CD4-positive, alpha-beta T cell treated with Interleukin-1 beta for 1 hour (primary cell): ENCODE measurements at places on chromosomes 13 and 19.
A peak's percentile ranks its signal among the peaks of the same experiment; 100 is the strongest.

DNA sequence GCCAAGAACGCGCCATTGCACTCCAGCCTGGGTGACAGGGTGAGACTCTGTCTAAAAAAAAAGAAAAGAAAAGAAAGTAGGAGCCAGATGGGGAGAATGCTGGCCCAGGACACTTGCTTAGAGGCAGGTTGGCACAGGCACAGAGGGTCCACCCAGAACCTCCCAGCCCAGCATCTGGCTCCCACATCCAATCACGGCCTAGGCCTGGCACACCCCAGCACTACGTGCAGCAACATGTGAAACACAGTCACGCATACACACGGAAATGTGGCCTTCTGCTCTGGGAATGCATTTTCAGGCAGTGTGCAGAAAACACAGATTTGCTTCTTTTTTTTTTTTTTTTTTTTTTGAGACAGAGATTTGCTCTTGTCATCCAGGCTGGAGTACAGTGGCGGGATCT lies 20.9 kb upstream of the FOSB start:
- DNase-seq, result no peak

DNA sequence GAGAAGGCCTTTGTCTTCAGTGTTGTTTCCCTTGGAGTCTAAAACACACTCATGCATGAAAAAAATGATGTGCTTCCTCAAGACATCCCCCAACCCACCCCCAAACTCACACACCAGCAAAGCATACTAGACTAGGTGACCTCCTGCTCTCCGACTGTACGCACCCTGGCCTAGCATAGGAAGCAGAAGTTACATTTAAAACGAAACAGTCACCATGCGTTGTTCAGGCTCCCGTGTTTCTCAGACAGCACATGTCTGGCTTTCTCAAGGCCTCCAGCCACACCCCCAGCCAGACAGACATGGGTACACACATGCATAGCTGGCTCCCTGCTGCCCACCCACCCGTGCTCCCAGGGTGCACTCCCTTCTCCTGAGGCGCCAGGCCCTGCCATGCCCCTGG lies 28.7 kb upstream of the C1QTNF9 start:
- DNase-seq, result no peak

DNA sequence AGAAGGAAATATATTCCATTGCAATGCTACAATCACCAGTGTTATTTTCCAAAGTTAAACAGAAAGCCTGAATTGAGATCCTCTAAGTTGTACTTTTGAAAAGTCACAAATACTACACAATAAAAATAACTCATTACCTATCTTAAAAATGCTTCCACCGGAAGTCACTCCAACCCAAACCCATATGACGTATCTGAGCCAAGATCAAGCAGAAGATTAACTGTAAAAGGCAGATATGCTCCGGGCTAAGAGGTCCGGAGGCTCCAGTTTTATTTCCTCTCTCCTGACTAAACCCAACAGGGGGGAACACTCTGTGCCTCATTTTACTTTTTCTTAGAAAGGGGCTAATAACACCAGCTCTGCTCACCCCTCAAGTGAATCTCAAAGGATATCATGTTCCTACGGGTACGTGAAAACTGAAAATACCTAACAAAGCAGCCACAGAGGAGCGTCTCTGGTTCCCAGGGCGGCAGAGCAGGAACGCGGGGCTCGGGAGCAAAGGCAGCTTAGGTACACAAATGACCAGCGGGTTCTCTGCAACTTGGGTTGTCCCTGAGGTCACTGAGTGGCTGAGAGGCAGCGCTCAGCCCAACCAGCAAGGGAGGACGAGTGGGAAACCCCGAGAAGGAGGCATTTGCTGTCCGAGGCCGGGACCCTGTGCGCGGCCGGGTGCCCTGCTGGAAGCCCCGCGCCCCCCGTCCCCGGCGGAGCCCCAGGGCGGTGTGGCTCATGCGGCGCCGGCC lies 750 bp downstream of the RAB20 start:
- peak; percentile 7 for DNase-seq

DNA sequence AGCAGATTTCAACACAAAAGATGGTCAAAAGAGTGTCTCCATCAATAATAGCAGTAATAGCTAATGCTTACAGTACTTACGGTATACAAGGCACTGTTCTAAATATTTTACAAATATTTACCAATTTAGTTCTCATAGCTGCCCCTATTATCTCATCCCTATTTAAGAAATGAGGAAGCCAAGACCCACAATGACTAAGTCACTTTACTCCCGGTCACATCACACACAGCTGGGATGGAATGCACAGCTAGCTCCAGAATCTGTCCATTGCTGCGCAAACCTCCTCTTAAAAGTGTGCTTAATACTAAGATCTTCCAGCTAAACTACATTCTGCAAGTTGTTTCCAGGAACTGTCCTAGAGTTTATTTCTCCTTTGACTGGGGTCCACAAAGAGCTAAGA lies 63.4 kb downstream of the RAP2A start:
- no peak for DNase-seq

DNA sequence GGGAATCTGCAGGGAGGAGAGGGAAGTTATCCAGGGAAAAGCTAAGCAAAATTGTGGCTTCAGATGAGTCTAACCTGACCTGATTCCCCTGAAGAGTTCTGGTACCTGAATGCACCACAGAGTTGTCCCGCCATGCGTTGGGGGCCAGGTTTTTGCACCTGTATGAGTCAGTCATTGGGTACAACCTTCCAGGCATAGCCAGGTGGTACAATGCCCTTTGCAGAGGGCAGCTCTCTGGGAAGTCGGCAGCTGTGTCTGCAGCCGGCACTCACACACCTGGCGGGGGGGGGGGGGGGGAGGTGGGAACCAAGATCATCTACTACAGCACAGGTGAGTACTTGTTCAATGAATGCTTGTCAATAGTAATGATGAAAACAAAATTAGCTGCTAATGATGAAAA lies 52.5 kb upstream of the GTF3A start:
- no peak for DNase-seq

- DNase-seq, result no peak
Measured at GRCh38 chr19:11159598-11160439, 4.2 kb upstream of the SPC24 start.

- no peak for DNase-seq
Measured at GRCh38 chr13:25839371-25839770, 212.4 kb downstream of the SHISA2 start.

DNA sequence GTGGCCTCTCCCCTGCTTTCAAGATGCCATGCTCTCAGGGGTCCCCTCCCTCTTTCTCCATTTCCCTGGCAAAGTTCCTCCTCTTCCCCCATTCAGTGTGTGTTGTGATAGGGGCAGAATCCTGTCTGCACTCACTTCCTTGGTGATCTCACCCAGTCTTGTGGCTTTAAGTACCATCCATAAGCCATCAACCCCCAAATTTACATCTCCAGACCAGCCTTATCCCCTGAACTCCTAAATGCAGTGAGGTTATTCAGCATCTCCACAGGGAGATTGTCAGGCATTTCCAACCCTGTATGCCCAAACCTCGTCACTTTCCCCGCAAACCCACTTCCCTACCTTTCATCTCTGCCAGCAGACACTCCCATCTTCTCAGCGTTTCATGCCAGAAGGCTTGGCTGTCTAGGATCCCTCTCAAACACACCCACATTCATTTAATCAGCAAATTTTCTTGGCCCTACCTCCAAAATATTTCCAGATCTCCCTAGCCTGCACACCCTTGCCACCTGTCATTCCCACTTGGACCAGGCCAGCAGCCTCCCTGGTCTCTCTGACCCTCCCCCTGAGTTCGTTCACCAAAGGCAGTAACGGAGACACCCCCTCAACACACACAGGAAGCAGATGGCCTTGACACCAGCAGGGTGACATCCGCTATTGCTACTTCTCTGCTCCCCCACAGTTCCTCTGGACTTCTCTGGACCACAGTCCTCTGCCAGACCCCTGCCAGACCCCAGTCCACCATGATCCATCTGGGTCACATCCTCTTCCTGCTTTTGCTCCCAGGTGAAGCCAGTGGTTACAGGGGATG lies at the start of gene HCST:
Gene HCST (plus strand): TSS at position 676 of the 808 bp plus-strand sequence. CDS start 65 bp downstream, at position 741.
- peak; percentile 69 for DNase-seq

- no peak for DNase-seq
Measured at GRCh38 chr13:91934354-91934753, 535.9 kb downstream of the GPC5 start.

GRCh38 chr13:90402613-90403012 lies 944.9 kb upstream of the MIR17HG start:
- no peak for DNase-seq
